ENCODE measurements at places on chromosomes 4 and X.

DNA sequence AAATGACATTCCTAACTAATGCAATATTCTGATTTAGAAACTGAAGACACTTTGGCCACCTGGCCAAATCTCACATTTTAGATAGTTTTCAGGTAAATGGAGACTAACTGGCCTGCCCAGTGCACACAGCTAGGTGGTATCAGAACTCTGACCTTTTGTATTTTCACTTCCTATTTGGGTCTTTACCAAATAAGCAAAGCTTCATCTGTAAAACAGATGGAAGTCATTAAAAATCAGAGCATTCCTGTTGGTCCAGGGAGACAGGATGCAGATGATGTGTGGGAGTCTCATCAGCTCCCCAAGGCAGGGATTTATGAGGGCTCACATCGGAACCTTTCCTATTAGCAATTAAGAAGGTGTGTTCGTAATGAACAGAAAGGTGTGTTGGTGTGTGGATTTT is 57.7 kb downstream of the ARHGAP10 start:
- no peak for DNase-seq

- DNase-seq = no peak
These were observed 22.1 kb downstream of the FMR1 start for GRCh38 chrX:147933815-147934214.

DNA sequence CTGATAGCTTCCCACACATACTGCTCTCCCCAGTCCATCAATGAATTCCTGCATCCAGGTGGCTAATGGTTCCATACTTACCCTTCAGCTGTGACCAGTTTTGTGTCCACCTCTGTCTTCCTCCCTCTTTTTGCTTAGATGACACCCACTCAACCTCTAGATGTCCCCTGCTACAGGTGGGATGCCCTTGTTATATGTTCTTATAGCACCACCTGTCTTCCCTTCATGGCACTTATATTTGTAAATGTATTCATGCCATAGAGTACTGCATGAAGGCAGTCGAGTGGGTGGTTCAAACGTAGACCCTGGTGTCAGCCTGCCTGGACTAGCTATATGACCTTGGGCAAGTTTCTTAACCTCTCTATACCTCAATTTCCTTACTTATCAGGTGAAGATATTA is 6.5 kb upstream of the USP46 start:
- DNase-seq = no peak

- no peak for DNase-seq
These were observed 24.4 kb upstream of the MAP7D3 start for GRCh38 chrX:136275553-136275952.

DNA sequence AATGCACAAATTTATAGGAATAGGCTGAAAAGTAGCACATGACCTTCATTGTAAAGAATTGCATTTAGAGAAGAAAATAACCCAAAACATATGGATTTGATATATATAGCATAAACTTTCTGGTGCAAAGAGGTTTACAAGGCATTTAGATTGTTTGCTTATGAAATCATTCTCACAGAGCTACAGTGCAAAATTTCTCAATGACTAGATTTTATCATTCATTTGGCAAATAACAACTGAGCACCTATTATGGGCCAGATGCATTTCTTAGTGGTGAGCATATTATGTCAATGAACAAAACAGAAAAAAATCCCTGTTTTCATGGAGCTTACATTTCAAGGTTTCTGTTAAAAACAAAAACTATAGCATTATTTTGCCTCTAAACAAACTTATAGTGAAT is 34.1 kb upstream of the TNIP3 start:
- no peak for DNase-seq

GRCh38 chr4:158068068-158068467 is 104.8 kb downstream of the GASK1B start:
- no peak for DNase-seq

- no peak for DNase-seq
These were observed 9.7 kb upstream of the EOLA2 start for GRCh38 chrX:149948016-149948415.

- no peak for DNase-seq
These were observed 210.9 kb downstream of the FRMPD4 start for GRCh38 chrX:12349201-12349600.

DNA sequence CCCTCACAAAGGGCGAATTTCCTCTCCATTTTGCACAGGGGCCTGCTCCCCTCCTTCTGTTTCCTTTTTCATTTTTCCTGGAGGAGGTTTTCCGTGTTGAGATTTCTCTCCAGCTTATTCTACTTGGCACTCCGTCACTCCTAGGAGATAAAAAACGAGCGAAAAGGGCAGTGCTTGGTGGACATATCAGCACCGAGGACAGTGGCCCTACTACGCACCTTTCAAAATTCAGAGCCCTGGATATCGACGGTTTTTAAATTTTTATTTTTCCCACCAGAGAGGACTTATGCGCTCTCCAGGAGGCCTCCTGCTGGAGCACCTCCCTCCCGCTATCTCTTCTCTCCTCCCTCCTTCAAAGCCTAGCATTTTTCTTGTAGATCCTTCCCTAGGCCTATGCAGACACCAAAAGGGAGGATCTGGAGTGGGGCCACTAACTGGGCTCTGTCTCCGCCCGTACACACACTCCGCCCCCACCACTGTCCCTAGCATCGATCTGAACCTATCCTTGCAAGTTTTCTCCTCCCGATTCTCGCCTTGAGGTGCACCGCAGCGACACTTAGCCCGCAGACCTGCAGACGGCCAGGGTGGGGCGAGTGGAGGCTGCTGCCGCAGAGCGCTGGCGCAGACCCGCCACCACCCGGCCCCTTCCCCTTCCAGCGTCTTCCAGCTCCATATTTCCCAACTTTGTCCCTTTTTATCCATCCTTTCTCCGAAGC is 8.5 kb upstream of the TCEAL9 start:
- no peak for DNase-seq

DNA sequence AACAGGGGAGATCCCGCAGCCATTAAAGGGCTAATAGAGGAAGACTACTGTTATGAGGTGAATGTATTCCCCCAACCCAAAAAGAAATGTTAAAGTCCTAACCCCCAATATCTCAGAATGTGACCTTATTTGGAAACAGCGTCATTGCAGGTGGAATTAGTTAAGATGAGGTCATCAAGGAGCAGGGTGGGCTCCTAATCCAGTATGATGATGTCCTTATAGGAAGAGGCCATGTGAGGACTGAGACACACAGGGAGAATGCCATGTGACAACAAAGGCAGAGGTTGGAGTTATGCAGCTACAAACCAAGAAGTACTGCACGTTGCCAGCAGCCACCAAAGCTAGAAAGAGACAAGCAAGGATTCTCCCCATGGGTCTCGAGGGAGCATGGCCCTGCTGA is 14.3 kb downstream of the SPP1 start:
- DNase-seq = no peak

Measured in RWPE1 (cell line).